RPMI7951 (cell line): ENCODE measurements at places on chromosomes 5 and 9. TPM values are rescaled to one million over a fixed set of nuclear protein-coding genes. Genes with fewer than 3 reads are reported as not detected.

- no peak for DNase-seq
These were observed 44.4 kb downstream of the JADE2 start for GRCh38 chr5:134569758-134570364.

GRCh38 chr5:134406390-134406789, 5.3 kb downstream of the CDKN2AIPNL start:
- peak; percentile 25 for DNase-seq

DNA sequence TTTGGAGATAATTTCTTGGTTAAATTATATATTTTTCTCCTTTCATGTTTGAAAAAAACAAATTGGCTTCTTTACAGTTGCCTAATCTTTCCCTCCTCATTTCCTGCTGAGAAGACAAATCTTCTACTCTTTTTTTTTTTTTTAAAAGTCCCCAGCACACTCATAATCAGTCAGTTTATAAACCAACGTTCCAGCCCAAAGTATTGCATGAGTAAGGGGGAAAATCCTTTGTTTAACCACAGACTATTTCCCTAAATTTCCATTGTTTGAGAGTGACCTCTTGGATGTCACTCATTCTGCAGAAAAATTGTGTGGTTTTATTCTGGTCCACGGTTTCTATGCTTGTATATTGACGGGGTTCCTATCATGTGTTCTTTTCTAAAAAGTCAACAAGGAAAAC, 55.1 kb upstream of the TLR4 start:
- DNase-seq, result no peak

GRCh38 chr5:174622067-174622466, 102.3 kb upstream of the MSX2 start:
- DNase-seq, result no peak

- no peak for DNase-seq
These were observed 59.6 kb downstream of the BARX1 start for GRCh38 chr9:93895535-93895934.

DNA sequence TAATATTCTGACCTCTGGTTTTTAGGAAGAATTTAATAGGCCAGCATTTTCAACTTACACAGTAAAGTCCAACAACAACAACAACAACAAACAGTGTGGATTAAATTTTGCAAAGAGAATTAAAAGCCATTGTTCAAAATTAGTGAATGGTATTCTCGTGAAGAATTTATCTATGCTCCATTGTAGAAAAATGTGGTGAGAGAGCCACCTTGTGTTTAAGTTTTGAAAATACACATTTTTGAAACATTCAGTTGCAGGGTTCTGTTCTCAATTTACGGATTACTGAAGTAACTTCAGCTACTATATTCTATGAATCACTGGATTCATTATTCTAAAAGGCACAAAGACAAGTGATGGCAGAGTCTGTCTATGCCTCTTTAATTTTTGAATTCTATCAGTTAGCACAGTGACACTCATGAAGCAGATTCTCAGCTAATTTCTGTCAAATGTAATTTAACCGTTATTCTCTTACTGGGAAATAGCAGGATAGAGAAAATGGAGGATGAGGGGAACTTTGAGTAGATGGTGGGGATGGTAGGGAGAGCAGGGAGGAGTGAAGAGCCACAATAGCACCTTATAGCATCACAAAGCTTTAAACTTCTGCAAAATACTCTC, 11.0 kb downstream of the CCDC152 start:
- peak; percentile 42 for DNase-seq

GRCh38 chr5:79396265-79396664, 117.7 kb downstream of the HOMER1 start:
- peak; percentile 1 for DNase-seq

DNA sequence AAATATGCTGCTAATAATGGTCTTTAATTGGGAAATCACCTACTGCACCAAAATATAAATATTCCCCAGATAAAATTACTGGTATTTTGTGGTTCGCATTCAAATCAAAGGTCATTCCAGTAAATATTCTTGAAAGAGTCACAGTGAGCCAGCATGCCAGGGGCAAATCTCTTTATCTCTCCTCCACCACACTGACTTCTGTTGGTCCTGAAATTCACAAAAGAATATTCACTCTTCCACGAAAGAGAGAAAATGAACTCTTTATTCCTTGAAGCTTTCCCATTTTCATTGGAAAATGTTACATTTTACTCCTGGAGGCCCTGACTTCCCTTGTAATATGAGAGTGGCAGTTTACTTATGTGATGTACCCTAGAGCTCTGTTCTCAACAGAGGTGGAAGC, 39.7 kb downstream of the ZNF366 start:
- DNase-seq, result peak; percentile 66

GRCh38 chr9:5089737-5090136, 95.7 kb downstream of the INSL6 start:
- no peak for DNase-seq

GRCh38 chr5:59473611-59474010, 419.9 kb downstream of the PDE4D start:
- no peak for DNase-seq

DNA sequence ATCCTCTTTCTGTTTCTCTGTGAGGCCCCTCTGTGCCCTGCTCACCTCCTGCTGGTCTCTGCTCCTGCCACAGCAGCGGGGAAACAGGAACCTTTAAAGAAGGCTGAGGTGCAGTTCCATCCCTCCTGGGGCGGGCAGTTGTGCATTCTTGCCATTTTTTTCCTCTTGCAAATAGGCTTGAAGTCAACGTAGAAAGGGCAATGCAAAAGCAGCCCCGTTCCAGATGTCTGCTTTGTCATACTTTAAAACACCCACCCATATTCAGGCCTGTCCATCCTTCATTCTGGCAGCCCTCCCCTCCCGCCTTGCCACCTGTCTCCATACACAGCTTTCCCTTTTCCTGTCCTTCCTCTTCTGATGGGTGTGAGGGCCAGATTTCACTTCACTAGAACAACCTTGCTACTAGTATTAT, 65.4 kb upstream of the KLF9 start:
- peak; percentile 53 for DNase-seq

- no peak for DNase-seq
These were observed 117.4 kb downstream of the ADAMTS12 start for GRCh38 chr5:33774341-33774740.

DNA sequence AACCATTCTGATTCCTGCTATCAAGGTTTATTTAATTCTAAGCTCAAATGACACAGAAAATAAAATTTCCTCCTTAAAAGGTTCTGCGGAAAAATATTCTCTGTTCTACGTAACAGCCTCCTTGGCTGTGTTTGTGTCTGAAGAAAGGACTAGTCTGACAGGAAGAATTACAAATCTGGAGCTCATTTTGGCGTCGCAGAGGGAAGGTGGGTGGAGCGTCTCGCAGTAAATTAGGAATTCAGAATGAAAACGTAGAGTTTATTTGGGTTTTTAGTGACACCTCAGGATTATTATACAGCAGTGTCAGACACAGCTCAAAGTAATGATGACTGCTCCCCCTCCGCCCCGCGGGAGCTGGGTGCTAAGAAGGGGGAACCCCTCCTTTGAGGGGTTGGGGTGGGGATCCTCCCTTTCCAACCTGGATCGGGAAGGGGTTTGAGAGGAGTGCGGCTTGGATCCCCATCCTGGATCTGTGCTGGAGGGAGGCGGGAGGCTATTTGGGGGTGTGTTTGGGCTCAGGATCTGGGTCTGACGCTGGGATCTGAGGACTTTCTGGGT, 933 bp upstream of the TGFBR1 start:
- no peak for DNase-seq

- peak; percentile 75 for DNase-seq
These were observed 88.6 kb downstream of the GNAQ start for GRCh38 chr9:77943057-77943456.

DNA sequence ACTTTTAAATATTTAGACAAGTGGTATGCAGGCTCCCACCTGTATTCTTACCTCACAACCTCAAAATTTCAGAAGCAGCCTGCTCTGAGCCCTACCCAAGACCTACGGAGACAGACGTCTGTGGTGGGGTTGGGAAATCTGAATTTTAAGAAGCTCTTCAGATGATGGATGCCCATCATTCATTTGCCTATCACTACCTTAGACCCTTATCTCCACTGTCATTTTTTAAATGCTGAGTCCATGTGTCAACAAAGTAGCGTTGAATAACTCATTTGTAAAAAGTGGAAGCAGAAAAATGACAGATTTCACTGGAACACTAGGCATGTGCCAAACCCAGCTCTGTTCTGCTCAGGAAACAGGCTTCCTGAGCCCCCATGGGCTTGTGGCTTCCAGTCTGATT, 85.7 kb downstream of the PDE4D start:
- DNase-seq, result no peak

DNA sequence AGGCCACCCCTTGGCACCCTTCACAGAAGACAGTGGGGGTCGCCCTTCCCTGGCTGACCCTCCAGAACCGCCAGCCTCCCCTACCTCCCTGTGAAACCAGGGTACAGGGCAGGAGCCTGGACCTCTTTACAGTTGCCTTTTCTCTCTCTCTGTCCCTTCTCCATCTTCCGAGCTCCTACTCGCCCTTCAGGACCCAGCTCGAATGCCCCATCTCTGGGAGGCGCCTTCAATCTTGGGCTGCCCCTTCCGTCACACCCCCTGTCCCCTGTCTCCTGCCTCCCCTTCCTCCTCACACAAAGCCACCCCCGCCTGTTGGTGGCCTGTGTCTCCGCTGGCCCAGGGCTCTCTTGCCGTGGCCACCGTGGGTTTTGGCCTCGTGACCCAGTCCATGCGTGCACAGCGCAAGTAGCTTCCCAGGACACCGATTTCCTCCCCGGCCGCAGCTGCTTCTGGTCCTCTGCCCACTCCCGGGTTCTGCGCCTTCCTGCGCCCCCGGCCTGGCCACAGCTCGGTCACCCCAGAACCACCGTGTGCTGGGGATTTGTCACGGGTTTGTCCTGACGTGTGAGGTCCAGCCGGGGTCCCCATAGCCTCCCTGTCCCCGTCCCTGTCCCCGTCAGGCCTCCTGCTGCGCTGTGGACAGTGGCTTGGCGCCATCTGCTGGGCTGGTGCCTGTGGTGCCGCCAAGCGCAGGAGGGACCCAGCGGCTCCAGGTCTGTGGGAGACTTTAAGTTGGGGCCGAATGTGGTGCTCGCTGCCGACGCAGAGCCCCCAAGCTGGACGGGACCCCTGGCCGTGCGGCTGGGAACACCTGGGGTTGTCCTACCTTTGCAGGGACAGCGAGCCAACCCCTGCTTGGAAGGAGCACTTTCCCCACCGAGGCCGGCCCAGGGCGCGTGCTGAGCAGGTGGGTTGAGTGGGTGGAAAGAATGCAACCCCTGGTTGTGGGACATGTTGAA, 4.0 kb upstream of the TMEM250 start:
- DNase-seq, result peak; percentile 36

Gene DBH
- total RNA-seq, result not detected in 2 replicates

Gene KIF12
- 0.36 TPM in 1 of 2 replicates, not detected in the other for total RNA-seq

Gene ADGRV1
- total RNA-seq, result 0.49 and 0.84 TPM in 2 replicates

Gene PCDHA12
- total RNA-seq, result not detected in 2 replicates

Gene C6
- total RNA-seq, result not detected in 2 replicates

Gene DDX4
- total RNA-seq, result not detected in 2 replicates

Gene GGTA1
- not detected in 2 replicates for total RNA-seq

Gene SMU1
- 27.5 and 28.1 TPM in 2 replicates for total RNA-seq

Gene CCDC192
- total RNA-seq, result not detected in 2 replicates

Gene AJM1
- 0.72 and 1.3 TPM in 2 replicates for total RNA-seq

Gene PDLIM4
- 0.48 TPM in 1 of 2 replicates, not detected in the other for total RNA-seq

Gene BARX1
- 0.10 TPM in 1 of 2 replicates, not detected in the other for total RNA-seq

Gene C5orf52
- total RNA-seq, result not detected in 2 replicates

Gene TMEM171
- total RNA-seq, result 9.4 and 11.9 TPM in 2 replicates
